LHCN-M2 (cell line): ENCODE measurements at places on chromosomes 13 and 19. TPM values are rescaled to one million over a fixed set of nuclear protein-coding genes. Genes with fewer than 3 reads are reported as not detected.

DNA sequence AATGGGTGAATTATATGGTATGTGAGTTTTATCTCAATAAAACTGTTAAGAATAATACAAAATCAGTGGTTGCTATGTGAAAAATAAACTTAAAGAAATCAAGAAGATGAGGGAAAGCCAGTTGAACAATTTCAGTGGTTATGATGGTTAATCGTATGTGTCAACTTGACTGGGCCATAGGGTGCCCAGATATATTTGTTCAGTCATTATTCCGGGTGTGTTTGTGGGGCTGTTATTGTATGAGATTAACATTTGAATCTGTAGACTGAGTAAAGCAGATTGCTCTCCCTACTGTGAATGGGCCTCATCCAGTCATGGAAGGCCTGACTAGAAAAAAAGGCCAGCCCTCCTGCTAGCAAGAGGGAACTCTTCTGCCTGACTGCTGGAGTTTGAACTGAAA, 109.3 kb downstream of the LMO7 start:
- DNase-seq, result no peak

GRCh38 chr13:42533336-42533591, 40.7 kb upstream of the TNFSF11 start:
- no peak for DNase-seq

PEAK3 gene
- total RNA-seq, result 0.19 and 0.63 TPM in 2 replicates

LGALS14 gene
- not detected in 2 replicates for total RNA-seq
